ENCODE measurements at places on chromosomes 12 and 14.
A peak's percentile ranks its signal among the peaks of the same experiment; 100 is the strongest.

DNA sequence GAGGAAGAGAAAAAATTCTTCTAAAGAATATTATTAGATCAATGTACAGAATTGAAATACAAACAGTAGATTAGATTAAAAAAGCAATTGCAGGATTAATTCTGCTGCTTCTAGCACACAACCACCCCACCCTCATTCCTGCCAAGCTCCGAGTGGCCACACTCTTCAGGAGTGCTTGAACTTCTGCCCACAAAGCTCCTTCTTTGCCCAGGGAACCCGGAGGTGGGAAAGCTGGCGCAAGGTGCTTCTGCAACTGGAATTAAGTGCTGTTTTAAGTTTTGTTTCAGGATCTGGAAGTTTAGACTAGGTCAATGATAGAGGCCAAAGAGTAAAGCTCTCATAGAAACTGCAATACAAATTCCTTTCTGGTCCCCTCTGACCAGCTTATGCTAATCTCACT, 94.1 kb upstream of the BMP4 start:
- no peak for DNase-seq

DNA sequence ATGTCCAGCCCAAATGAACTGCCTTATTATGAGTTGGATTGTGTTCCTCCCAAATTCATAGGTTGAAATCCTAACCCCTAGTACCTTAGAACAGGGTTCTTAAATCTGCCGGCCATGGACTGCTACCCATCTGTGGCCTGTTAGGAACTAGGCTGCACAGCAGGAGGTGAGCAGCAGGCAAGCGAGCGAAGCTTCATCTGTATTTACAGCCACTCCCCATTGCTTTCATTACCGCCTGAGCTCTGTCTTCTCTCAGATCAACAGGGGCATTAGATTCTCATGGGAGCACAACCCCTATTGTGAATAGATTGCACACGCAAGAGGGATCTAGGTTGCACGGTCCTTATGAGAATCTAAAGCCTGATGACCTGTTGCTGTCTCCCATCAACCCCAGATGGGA, 9.8 kb upstream of the EML5 start:
- DNase-seq = no peak

DNA sequence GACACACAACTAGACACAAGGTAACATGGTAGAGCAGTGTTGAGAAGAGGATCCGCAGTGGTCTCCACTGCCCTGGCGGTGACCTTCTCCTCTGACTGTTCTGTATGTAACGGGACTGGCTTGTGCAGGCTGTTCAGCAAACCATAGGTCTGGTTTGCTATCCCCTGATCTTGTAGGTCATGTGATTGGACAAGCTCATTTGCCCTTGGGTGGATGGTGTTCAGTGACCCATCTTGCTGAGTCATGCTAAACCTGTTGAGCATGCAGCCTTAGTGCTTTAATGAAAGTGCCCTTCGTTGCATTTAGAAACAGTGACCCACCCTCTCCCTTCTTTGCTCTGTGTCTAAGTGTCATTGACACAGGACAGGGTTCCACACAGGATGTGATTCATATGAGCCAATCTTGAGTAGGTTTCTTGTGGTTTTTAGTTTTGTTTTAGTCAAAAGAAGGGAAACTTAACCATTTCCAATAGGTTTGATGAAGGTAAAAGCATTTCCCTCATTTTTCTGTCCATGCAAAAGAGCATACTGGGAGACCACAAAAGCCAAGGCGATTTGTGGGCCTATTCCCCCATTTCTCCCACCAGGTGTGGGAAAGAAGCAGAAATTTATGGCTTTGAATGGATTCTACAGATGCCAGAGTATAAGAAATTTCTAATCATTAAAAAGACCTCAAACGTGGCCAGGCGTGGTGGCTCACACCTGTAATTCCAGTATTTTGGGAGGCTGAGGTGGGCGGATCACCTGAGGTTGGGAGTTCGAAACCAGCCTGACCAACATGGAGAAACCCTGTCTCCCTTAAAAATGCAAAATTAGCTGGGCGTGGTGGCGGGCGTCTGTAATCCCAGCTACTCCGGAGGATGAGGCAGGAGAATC, 32.6 kb upstream of the HIF1A start:
- DNase-seq = peak; percentile 53

GRCh38 chr14:88551094-88551870, 3.5 kb downstream of the PTPN21 start:
- DNase-seq = peak; percentile 21

- DNase-seq = no peak
Measured at GRCh38 chr12:86435053-86435452, 178.9 kb upstream of the MGAT4C start.

DNA sequence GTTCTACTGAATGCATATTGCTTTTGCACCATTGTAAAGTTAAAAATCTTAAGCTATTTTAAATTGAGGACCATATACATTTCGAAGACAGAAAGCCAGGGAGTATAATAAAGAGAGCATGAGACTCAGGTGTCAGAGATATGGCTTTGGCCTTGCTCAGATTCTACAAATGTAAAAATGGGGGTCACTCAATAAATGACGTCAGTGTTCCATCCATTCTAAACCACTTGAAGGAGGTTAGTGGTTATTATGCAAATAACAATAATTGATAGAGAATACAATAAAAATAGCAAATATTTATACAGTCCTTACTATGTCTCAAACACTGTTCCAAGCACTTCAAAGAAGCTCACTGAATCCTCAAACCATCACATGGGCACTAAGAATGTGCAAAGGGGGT, 20.1 kb downstream of the RTN1 start:
- DNase-seq = no peak

DNA sequence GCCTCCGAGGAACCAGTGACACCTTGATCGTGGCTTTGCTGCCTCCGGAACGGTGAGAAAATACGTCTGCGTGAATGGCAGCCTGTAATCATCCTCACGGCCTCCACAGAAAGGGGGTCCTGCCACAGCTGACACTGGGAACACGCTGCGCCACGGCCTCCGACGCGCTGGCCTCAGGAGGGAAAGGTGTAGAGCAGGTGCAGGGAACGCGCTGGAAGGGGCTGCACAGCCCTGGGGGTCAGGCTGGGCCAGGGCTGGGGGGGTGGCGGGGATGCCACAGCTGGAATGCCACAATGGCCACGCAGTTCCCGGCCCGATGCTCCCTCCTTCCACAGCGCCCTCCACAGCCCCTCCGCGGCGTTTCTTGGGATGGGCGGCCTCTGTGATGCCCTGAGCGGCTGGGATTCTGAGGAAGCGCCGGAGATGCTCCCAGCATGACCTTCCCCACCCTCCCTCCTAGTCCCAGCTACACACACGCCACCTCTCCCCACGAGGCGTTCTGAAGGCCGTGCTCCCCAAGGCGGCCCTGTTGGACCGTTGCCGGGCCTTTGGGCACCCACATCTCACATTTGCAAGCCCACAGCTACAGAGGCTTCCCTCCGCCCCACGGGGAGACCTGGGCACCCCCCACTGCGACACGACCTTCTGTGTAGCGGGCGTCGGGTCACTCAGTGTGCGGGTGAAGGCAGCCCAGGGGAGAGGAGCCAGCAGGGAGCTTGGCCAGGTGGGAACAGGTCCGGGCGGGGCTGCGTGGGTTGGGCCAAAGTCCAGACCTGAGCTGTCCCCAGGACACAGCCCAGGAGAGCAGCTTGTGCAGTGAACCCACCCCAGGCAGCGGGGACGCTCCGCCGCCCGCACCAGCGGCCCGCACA, 31.8 kb upstream of the GALNT9 start:
- no peak for DNase-seq

GRCh38 chr12:43880547-43880946, 44.7 kb downstream of the TMEM117 start:
- no peak for DNase-seq

DNA sequence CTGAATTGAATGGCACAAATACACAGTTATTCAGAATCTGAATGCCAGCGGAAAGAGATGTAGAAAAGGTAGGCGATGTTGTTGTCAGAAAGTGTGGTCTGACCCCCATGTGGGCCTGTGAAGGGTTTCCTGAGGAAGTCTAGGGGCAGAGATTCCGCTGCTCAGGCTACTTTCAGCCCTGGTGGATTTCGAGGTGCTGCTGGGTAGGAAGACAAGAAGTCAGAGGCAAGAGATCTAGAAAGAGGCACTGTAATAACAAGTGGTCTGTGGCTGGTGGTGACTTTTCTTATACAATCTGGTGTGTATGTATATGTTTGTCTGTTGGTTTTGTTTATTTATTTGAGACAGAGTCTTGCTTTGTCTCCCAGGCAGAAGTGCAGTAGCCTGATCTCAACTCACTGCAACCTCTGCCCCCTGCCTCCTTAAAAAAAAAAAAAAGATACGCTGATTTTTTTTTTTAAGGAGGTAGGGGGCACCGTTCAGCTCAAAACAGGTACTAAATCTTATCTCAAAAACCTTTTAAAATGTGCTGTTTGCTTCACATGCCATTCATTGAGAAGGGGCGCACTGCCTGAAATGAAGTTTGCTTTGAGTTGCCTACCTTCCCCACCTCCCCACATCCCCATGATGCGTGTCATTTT, 27.1 kb upstream of the MANSC4 start:
- peak; percentile 25 for DNase-seq

DNA sequence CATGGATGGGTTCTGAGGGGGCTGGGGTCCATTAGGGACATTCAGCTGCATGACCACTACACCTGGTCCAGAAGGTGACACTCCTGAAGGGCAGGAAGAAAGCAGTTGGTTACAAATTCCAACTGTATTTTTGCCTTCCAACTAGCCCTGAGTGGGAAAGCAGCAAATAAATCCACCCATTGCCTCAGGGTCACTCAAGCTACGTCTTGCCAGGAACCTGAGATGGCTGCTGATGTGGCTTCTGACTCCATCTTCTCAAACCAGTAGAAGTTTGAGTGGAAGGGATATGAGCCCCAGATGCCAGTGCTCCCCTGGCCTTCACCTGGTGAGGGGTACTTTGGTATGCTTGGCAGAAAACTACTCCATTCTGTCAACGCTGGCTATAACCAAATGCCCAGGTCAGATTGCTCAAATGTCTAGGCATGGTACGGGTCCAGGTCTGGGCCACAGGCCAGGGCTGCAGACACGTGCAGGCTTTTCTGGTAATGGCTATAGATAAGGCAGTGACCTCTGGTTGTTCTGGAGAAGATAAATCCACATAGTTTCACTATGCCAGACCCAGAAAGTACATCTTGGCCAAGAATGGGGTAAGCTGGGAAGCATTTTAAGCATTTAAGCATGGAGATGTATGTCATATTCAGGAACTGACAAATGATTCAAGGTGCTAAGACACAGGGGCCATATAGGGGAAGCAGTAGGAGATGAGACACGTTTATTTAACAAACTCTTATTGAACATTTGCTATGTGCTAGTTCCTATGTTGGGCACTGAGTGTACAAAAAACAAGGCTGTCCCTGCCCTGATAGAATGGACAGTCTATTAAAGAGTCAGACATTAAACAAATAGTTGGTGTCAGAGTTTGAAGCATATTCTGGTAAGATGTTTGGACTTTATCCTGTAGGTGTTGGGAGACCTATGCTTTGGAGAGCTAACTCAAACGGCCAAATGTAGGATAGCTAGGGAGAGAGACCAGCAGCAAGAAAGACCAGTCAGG, 8.3 kb upstream of the STAC3 start:
- DNase-seq = no peak

- no peak for DNase-seq
Measured at GRCh38 chr14:49396801-49397200, 189.4 kb downstream of the RPS29 start.

GRCh38 chr14:68510201-68511128, 282.4 kb downstream of the ZFP36L1 start:
- DNase-seq = no peak

- no peak for DNase-seq
Measured at GRCh38 chr14:95577067-95577800, 42.4 kb downstream of the GLRX5 start.

DNA sequence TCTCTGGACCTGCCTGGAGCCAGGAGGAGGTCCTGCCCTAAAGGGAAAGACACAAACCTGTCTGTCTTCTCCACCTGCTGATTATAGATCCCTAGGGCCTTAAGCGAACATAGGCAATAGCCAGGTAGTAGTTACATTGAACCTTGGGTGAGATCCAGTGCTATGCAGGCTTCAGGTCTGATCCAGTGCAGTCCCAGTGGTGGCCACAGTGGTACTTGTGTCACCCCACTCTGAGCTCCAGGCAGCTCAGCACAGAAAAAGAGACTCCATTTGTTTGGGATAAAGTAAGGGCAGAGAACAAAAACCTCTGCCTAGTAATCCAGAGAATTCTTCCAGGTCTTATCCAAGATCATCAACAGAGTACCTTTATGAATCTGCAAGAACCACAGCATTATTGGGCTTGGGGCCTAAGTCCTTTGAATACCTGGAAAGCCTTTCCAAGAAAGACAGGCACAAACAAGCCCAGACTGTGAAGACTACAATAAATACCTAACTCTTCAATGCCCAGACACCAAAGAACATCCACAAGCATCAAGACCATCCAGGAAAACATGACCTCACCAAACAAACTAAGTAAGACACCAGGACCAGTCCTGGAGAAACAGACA, 60.4 kb upstream of the KTN1 start:
- DNase-seq = no peak

DNA sequence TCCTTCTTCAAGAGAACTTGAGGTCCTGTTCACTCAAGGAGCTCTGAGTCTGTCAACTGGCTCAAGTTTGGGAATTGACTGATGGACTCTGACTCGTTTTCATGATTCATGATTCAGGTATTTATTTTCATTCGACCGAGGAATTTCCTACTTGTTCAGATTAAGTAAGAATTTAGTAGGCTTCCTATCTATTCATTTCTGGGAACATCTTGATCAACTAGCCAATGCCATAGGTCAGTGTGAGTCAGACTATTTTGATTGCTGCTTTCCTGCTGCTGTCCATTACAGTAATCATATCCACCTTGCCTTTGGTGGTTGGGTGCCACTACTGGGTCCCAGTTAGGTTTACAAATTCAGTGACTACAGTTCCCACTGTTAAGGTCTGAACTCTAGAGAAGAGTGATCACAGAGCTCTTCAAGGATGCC, 6.1 kb downstream of the FAM186A start:
- DNase-seq = no peak

DNA sequence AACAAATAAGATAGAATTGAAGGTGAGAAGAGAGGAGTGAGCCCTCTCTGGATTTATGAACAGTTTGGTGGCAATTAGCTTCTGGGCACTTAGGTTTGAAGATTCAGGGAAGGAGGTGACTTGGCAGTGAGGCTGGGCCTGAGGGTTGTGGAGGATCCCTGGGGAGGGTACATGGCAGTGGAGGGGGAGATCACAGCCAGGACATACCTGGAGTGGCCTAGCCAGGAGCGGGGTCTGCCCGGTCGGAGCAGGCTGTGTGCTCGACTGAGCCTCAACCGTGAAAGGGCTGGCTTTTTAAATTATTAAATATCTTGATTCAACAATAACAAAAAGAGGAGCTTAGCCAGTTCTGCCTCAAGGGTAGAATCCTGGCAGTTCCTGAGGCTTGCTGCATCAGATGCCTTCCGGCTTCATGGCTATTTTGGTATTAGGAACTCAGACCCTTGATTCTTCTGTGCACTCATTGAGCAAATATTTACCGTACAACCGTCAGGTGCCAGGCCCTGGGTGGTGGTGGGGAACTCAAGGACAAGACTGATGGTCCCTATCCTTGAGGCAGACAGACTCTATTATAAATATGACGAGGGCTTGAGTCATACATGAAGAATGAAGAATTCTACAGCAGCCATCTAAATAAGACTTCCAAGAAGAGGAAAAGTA, 73.4 kb downstream of the SPTB start:
- DNase-seq = no peak

Measured in activated gamma-delta T cell treated with Interleukin-2 at 50 U/mL for 16 hours (primary cell).